Ureter (tissue), 1 donor: ENCODE measurements at places on chromosomes 6 and 20. TPM values are rescaled to one million over a fixed set of nuclear protein-coding genes. Genes with fewer than 3 reads are reported as not detected.

DNA sequence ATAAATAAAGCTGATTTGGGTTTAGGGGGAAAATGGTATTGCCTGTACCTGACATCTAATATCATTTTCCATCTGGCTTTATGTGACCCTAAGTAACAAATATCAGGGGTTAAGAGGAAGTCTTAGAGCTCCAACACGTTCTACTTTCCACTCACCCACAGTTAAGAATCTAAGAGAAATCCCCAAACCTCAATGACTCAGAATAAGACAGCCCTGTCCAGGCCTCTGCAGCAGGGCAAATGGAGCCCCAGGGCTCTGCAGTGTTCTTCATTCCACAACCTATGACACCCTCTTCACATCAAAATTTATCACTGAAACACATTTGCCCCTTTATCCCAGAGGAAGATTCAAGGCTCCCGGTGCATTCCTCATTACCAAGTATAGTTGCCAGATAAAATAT is 20.3 kb upstream of the TENT5A start:
- DNase-seq = no peak

- no peak for DNase-seq
Measured at GRCh38 chr6:164101859-164102258, 687.3 kb downstream of the QKI start.

DNA sequence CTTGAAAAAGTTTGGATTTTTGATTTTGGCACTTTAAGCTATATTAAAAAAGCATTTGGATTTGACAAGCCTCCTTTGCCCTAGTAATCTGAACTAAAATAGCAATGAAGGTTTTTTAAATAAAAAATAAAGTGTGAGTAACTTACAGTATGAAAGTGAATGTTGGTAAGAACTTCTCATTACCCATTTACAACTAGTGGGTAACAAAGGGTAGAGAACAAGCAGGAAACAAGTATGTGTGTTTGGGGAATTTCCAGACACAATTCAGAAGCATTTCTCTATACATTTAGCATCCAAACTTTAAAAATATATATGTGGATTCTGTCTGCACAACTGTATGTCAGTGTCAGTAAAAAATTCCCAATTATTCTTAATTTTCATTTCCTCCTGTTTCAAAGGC is 2.9 kb downstream of the TMEM30A start:
- DNase-seq = no peak

- DNase-seq = no peak
Measured at GRCh38 chr6:17729223-17730077, 22.7 kb upstream of the NUP153 start.

DNA sequence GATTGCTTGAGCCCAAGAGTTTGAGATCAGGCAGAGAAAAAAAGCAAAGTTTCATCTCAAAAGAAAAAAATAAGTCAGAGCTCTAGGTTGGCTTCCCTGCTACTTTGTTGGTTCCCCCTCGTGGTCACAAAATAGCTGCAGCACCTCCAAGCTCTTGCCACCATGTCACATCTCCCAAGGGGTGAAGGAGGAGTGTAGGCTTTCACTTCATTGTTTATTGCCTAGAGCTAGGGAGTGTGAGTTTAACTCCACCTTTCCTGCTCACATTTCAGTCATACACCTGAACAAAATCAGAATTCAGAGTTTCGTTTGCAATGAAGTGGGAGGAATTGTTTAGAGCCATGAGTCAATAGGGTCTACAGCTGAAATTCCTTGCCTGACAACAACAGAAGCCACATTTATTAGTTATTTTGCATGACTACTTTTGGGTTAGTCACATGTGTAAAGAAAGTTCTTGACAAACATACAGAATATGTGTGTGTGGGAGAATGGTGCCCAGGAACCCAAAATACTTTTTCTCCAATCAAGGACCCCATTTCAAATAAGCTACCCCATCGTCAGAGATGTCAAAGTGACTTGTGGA is 56.2 kb upstream of the UFL1 start:
- no peak for DNase-seq

DNA sequence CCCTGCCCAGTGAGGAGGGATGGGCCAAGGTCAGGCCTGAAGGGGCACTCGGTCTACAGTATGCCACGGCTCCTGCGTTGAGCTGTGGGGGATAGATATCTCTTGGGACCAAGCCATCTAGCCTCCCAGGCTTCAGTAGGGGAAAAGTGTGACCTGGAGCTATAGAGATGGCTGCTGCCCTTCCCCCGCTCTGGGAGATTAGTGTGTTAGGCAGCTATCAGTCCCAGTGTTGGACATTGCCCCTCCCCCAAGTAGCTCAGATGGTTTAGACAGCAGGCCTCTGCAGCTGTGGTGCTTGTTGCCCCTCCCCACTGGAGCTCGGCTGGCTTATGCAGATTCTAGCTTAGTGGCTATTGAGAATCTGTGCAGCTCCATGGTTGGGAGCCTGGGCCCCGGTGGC is 56.8 kb downstream of the KHDRBS2 start:
- no peak for DNase-seq

GRCh38 chr6:138403324-138403800 is 661 bp upstream of the HEBP2 start:
- peak; percentile 50 for DNase-seq

The MOCS1 gene
- 34.8 TPM for total RNA-seq
